ENCODE measurements at places on chromosomes 2 and 18. TPM values are rescaled to one million over a fixed set of nuclear protein-coding genes. Genes with fewer than 3 reads are reported as not detected.
A peak's percentile ranks its signal among the peaks of the same experiment; 100 is the strongest.

- no peak overlapping the region for H3K4me3 ChIP-seq
- no peak overlapping the region for H3K27ac ChIP-seq
- DNase-seq = no peak
- H3K36me3 ChIP-seq = no peaks in the 10 kb centered on the region
- no peaks in the 10 kb centered on the region for H3K4me1 ChIP-seq
- H3K27me3 ChIP-seq = peaks cover 4% of the 10 kb centered on the region
Observed at GRCh38 chr2:68385220-68385906, 20.3 kb downstream of the PLEK start.

The MEP1B gene
- not detected for polyA plus RNA-seq

GRCh38 chr2:119293900-119294299 lies 70.3 kb downstream of the STEAP3 start:
- DNase-seq = no peak
- H3K36me3 ChIP-seq = no peaks in the 10 kb centered on the region
- H3K27me3 ChIP-seq = no peaks in the 10 kb centered on the region
- no peaks in the 10 kb centered on the region for H3K4me1 ChIP-seq
- no peak overlapping the region for H3K27ac ChIP-seq
- H3K4me3 ChIP-seq = no peak overlapping the region

- no peak overlapping the region for H3K4me3 ChIP-seq
- no peaks in the 10 kb centered on the region for H3K4me1 ChIP-seq
- no peaks in the 10 kb centered on the region for H3K36me3 ChIP-seq
- H3K27me3 ChIP-seq = no peaks in the 10 kb centered on the region
- DNase-seq = peak; percentile 11
Observed at GRCh38 chr2:44623622-44624351, 262.0 kb downstream of the CAMKMT start.

Data from muscle of leg (tissue), 16 donors.